ENCODE measurements at places on chromosomes 1 and 21. TPM values are rescaled to one million over a fixed set of nuclear protein-coding genes. Genes with fewer than 3 reads are reported as not detected.
A peak's percentile ranks its signal among the peaks of the same experiment; 100 is the strongest.

- no peak for DNase-seq
- no peaks in the 10 kb centered on the region for H3K4me1 ChIP-seq
- H3K36me3 ChIP-seq = no peaks in the 10 kb centered on the region
- no peak overlapping the region for H3K4me3 ChIP-seq
- no peak overlapping the region for H3K27ac ChIP-seq
These were observed 140.1 kb upstream of the NRIP1 start for GRCh38 chr21:15204970-15205286.

- no peak overlapping the region for H3K27ac ChIP-seq
- H3K36me3 ChIP-seq = no peaks in the 10 kb centered on the region
- no peaks in the 10 kb centered on the region for H3K27me3 ChIP-seq
- DNase-seq = no peak
- H3K4me1 ChIP-seq = no peaks in the 10 kb centered on the region
These were observed 275.4 kb upstream of the BEND5 start for GRCh38 chr1:49052102-49052501.

GRCh38 chr1:33337441-33337840 lies 16.5 kb upstream of the A3GALT2 start:
- DNase-seq = no peak
- H3K4me1 ChIP-seq = peaks cover 20% of the 10 kb centered on the region
- H3K36me3 ChIP-seq = peaks cover 18% of the 10 kb centered on the region
- H3K27me3 ChIP-seq = no peaks in the 10 kb centered on the region
- H3K27ac ChIP-seq = no peak overlapping the region
- H3K4me3 ChIP-seq = no peak overlapping the region

DNA sequence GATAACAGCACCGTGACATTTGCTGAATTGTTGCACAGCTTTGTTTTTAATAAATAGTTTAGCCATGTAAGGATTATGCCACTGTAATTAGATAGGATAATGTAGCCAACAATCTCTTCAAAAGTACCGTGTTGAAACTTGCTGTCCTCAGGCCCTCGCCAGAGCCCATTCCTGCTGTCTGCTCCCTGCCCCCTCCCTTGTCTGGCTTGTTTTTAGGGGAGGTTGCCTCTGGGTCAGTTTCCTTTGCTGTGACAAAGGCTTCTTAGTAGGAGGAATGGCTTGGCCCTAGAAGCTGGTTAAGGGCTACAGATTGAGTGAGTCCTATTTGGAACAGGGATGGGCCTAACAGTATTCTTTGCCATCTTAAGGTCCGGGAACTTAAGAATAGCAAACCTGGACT lies 107.9 kb downstream of the LMO4 start:
- peaks cover 6% of the 10 kb centered on the region for H3K4me1 ChIP-seq
- no peak overlapping the region for H3K4me3 ChIP-seq
- no peak overlapping the region for H3K27ac ChIP-seq
- no peak for DNase-seq
- H3K27me3 ChIP-seq = peaks cover 16% of the 10 kb centered on the region
- no peaks in the 10 kb centered on the region for H3K36me3 ChIP-seq

DNA sequence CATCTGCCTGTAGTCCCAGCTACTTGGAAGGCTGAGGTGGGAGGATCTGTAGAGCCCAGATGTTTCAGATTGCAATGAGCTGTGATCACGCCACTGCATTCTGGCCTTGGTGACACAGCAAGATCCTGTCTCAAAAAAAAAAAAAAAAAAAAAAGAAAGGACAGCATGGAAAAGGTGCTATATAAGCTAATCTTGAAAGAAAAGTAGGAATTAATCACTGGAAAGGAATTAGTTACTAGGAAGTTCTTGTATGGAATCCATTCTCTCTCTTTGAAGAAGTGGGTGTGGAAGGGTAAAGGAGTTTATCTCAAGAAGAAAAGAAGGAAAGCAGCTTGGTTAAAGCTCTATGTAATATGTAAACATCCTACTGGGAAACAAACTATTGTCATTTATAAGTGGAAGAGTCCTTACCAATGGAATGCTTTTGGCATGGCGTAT lies 339.2 kb downstream of the DPYD start:
- no peak for DNase-seq
- peaks cover 3% of the 10 kb centered on the region for H3K36me3 ChIP-seq
- H3K4me3 ChIP-seq = no peak overlapping the region
- no peaks in the 10 kb centered on the region for H3K27me3 ChIP-seq
- no peaks in the 10 kb centered on the region for H3K4me1 ChIP-seq

DNA sequence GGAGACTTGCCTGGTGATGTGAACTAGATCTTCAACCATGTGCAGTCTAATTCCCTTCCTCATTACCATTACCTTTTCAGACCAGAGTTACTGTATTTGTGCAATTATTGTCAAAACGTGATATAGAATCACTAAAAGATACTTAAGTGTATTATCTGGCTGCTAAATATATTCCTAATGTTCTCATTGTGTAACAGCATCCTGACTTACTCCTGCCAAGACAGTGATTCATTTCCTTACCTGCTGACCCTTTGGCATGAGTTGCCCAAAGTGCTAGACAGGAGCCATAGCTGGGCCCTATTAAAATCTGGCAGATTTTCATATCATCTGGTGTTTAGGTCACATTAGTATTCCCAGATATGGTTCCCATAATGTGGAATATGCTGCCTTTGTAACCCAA lies 598.3 kb upstream of the CAMK1G start:
- H3K4me3 ChIP-seq = no peak overlapping the region
- H3K36me3 ChIP-seq = peaks cover 2% of the 10 kb centered on the region
- peaks cover 9% of the 10 kb centered on the region for H3K27me3 ChIP-seq
- H3K27ac ChIP-seq = no peak overlapping the region
- peaks cover 20% of the 10 kb centered on the region for H3K4me1 ChIP-seq
- DNase-seq = no peak

DNA sequence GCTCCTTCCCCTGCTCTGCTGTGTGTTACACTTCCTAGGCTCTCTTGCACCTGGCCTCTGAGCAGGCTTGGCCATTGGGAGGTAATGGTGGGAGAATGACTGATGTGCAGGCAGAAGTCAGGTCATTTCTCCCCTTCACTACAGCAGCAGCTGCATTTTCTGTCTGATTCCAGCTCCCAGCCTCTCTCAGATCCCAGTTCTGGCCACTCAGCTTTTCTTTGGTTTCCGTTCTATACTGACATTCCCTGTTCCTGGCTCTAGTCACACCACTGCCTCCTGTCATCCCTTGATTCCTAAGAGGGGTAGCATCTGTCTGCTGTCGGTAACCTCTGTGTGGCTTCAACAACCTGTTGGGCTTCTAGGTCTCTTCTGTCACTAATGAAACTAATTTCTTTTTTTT lies 127.7 kb upstream of the HOOK1 start:
- no peak overlapping the region for H3K27ac ChIP-seq
- no peak overlapping the region for H3K4me3 ChIP-seq
- H3K27me3 ChIP-seq = no peaks in the 10 kb centered on the region
- no peaks in the 10 kb centered on the region for H3K4me1 ChIP-seq
- no peaks in the 10 kb centered on the region for H3K36me3 ChIP-seq

- H3K4me1 ChIP-seq = no peaks in the 10 kb centered on the region
- no peak overlapping the region for H3K27ac ChIP-seq
- no peak overlapping the region for H3K4me3 ChIP-seq
- no peak for DNase-seq
These were observed 53.1 kb downstream of the ATG4C start for GRCh38 chr1:62836856-62837540.

DNA sequence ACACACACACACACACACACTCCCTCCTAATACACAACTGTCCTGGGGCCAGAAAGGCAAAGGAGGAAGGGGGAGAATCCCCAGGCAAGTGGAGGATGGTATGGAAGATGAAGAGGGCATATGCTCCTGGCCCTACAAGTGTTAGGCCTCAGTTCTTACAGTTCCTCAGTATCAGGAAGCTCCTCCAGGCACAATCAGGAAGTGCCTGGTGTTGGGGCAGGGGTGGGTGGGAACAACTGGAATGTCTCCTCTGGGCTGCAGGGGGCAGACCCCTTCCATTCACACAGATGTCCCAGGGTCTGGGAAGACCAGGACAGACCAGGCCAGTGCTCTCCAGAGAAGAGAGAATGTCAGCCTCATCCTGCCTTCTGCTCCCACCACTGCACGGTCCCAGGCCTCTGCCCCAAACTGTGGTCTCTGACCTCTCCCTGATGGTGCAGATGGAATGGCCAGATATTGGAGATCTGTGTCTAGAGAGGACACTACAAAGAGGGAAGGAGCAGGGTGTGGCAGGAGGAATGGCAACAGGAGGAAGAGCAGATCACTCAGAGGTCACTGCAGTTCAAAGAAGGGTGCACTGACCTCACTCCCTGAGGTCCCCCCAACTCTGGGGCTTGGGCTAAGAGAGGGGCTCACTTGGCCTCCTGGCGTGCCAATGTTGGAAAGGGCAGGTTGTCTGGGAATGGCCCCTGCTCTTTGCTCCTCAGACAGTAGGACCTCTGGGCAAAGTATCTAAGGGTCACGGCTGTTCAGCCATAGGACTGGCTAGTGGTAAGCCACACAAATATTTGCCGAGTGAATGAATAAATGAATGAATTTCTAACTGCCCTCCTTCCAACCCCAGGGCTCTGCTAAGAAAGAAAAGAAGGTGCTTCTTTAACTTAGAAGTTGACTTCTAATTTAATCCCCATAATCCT lies 2.5 kb upstream of the DENND2D start:
- peak overlapping the region; percentile 82 for H3K27ac ChIP-seq
- peak overlapping the region; percentile 98 for H3K4me3 ChIP-seq
- DNase-seq = peak; percentile 70
- H3K4me1 ChIP-seq = peaks cover 51% of the 10 kb centered on the region

- no peaks in the 10 kb centered on the region for H3K36me3 ChIP-seq
- no peak overlapping the region for H3K4me3 ChIP-seq
- H3K27ac ChIP-seq = no peak overlapping the region
- no peaks in the 10 kb centered on the region for H3K4me1 ChIP-seq
- no peaks in the 10 kb centered on the region for H3K27me3 ChIP-seq
- no peak for DNase-seq
These were observed 1164.4 kb upstream of the ADGRL4 start for GRCh38 chr1:80170811-80171485.

- H3K36me3 ChIP-seq = peaks cover 21% of the 10 kb centered on the region
- no peak overlapping the region for H3K27ac ChIP-seq
- DNase-seq = no peak
- peaks cover 24% of the 10 kb centered on the region for H3K4me1 ChIP-seq
These were observed 90.1 kb downstream of the DTL start for GRCh38 chr1:212125654-212126053.

DNA sequence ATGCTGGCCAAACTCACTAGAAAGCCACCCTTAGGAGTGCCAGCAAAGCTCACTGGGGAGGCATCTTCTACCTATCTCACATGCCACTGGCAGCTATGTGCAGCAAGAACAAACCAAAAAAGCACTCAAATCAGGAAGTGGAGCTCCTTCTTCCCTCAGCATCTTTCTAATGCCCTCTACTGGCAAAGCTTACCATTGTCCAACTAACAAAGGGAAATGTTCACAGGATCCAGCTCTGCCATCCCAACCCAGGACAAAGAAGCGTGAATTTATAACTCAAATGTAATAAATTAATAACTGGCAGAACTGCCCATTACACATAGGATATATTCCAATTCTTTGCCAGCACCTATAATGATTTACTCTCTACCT lies 38.9 kb downstream of the LEPR start:
- no peak overlapping the region for H3K27ac ChIP-seq
- H3K4me3 ChIP-seq = no peak overlapping the region
- peak; percentile 71 for DNase-seq
- peaks cover 22% of the 10 kb centered on the region for H3K4me1 ChIP-seq
- H3K27me3 ChIP-seq = no peaks in the 10 kb centered on the region

DNA sequence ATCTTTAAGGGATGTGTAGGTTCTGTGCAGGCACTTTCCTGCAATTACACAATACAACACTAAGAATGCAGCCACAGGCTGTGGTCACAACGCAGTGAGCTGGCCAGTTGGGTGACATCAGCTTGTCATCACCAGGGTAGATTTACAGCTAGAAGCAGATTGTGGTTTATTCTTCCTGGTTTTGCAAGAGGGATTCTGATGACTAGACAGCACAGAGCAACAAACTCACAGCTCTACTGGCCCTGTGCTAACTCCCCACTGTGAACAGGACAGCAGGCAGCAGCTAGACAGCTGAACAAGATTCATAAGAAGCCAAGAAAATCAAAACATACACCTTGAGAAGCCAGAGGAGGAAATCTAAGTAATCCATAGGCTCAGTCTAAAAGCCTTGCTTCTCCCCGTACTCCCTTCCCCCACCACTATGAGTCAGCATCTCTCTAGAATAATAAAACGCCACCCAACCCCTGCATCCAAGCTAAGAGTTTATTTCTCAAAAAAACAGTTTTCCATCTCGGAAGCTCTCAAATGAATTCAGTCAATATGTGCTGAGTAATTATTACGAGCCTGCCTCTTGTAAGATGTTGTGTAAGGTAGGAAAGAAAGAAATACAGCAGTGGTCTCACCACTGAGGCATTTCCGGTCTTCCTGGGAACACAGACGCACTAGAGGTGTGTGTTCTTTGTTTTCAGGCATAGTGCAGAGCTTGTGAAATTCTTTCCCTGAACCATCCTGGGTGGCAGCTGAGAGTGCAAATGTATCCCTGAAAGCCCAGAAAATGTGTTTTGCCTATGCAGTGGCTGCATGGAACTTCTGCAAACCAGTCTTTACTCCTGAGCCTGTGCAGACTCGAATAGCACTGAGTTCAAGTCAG lies 162.8 kb downstream of the NTPCR start:
- H3K4me1 ChIP-seq = peaks cover 33% of the 10 kb centered on the region
- DNase-seq = peak; percentile 84
- H3K27me3 ChIP-seq = no peaks in the 10 kb centered on the region
- H3K27ac ChIP-seq = peak overlapping the region; percentile 91
- H3K36me3 ChIP-seq = peaks cover 19% of the 10 kb centered on the region

DNA sequence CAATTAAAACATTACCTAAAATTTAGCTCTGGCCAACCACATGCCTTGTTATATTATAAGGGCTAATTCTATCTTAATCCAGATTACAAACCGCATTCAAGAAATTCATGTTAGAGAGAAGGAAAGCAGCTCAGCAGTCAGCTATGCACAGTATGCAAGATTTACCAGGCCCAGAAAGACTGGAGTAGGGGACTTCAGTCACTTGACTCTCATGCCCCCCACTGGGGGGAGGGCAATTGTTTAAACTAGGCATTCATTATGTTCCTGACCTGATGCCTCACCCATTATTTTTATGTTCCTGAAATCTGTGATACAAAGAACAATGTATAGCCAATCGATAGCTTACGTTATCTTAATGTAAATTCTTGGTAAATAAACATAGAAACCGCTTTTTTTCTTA lies 96.9 kb downstream of the ZNF644 start:
- no peak overlapping the region for H3K4me3 ChIP-seq
- peaks cover 31% of the 10 kb centered on the region for H3K4me1 ChIP-seq
- no peaks in the 10 kb centered on the region for H3K27me3 ChIP-seq
- H3K27ac ChIP-seq = no peak overlapping the region
- H3K36me3 ChIP-seq = peaks cover 23% of the 10 kb centered on the region
- no peak for DNase-seq

CCDC181 gene
- total RNA-seq = 0.09 TPM

VHLL gene
- total RNA-seq = 0.54 TPM

FOXO6 gene
- total RNA-seq = not detected

LCE2A gene
- not detected for total RNA-seq

MX1 gene
- 90.5 TPM for total RNA-seq

CYP4A11 gene
- total RNA-seq = not detected

KPRP gene
- not detected for total RNA-seq

OR14K1 gene
- total RNA-seq = not detected

CASQ2 gene
- not detected for total RNA-seq
